ENCODE measurements at places on chromosomes 5 and 9.

DNA sequence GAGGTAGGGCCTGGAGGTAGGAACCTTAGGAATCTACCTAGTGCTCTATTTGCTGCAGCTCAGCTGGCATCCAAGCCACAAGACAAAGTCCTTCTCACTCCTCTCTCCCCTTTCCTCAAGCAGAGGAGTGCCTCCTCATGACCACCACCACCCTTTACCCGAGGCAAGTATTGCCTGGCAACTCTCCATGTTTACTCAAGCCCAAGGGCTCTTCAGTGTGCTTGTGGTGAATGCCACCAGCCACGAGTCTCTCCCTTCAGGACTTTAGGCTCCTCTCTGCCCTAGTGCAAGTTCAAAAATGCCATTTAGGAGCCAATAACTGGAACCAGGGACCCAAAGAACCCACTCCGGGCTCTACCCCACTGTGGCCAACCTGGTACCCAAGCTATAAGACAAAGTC lies 514.5 kb upstream of the RGMB start:
- DNase-seq = no peak

DNA sequence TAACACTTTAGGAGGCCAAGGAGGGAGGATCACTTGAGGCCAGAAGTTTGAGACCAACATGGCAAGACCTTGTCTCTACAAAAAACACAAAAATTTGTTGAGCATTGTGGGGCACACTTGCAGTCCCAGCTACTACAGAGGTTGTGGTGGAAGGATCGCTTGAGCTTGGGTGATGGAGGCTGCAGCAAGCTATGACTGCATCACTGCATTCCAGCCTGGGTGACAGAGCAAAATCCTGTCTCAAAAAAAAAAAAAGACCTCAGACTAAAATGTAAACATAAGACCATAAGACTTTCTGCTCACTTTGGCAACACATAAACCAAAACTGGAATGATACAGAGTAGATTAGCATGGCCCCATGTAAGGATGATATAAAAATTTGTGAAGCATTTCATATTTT lies 24.6 kb upstream of the NANS start:
- no peak for DNase-seq

DNA sequence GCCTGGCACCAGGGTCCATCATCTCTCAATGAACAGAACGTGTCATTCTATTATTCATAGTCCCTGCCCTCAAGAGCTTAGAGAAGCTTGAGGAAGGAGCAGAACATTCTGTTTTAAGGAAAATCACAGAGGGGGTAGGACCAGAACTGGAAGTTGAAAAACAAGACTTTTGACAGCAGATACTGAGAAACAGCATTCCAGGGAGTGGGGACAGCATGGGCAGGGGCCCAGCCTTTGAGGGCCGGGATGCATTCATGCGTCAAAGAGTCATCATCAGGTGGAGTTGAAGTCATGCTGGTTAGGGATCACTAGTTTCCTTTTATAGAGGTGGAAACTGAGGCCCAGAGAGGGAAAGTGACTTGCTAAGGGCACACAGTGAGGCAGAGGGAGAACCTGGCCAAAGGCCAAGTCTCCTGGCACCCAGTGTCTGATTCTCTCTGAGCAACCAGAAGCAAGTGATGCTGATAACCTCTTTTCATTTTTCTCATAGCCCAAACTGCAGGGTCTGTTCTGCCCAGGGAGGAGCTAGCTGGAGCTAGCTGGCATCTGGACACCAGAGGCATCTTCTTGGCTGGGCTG lies 41.5 kb upstream of the STXBP1 start:
- no peak for DNase-seq

DNA sequence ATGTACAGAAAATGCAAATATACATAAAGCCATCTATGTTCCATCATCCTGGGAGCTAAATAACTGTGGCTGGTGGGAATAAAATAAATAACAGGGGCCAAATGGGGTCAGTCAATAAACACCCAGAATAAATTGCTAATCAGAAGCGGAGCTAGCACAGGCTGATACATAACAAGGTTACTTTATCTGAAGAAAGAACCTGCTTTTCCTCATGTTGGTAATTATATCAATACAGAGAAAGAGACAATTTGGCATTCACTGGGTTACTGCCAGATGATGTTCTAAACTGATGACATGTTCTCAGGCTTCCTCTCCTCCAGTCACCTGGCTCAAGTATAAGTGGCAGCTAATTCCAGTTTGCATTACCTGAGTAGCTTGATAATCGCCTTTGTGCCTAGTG lies 144.9 kb upstream of the CD180 start:
- no peak for DNase-seq

DNA sequence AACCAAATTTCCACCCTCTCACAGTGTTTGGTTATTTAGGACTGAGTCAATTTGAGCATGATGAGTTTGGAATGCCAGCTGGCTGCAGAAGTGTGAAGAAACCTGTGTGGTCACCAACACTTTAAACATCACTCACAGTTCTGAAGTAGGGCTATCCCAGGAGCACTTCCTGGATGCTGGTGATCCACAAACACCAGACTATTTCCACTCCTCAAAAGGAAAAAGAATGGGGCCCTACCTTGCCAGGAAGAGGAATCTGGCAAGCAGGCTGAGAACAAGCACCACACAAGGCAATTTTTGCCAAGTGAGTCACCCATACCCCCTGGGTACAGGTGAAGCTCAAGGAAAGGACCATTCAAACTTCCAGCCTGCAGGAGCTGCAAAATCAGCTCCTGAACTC lies 294.2 kb upstream of the PTGER4 start:
- DNase-seq = no peak

GRCh38 chr5:95382801-95383200 lies 8.4 kb upstream of the FAM81B start:
- DNase-seq = no peak

GRCh38 chr5:163190784-163191183 lies 246.6 kb upstream of the CCNG1 start:
- no peak for DNase-seq

GRCh38 chr9:6460189-6460768 lies 47.3 kb downstream of the UHRF2 start:
- DNase-seq = no peak

DNA sequence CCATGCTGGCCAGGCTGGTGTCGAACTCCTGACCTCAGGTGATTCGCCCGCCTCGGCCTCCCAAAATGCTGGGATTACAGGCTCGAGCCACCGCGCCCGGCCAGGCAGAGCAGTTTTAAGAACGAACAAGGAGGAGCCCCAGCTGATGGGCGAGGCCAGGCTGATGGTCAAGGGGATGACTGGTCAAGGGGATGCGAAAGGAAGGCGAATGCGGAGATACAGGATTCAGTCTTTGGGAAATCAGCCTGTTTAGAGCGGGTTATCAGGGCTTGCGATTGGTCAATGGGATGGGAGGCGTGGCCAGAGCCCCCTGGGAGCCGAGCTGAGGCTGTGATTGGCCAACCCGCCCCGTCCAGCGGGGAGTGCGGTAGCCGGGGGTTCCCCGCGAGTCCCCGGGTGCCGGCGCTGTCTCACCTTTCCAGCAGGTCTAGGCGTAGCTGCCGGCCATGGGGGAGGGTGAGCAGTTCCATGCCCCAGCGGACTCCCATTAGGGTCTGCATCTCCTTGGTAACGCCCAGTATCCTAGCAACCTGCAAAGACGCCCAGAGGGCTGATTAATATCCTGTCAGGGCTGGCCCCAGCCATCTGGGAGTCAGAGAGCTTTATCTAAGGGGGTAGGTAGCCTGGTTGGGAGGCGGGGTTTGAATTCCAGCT lies 7.5 kb upstream of the TOR2A start:
- DNase-seq = no peak

GRCh38 chr9:88992556-88992955 lies 1.3 kb downstream of the S1PR3 start:
- DNase-seq = no peak

GRCh38 chr5:179381691-179382090 lies 36.4 kb upstream of the ADAMTS2 start:
- no peak for DNase-seq

GRCh38 chr5:756865-757345 lies 27.6 kb downstream of the ZDHHC11B start:
- no peak for DNase-seq

DNA sequence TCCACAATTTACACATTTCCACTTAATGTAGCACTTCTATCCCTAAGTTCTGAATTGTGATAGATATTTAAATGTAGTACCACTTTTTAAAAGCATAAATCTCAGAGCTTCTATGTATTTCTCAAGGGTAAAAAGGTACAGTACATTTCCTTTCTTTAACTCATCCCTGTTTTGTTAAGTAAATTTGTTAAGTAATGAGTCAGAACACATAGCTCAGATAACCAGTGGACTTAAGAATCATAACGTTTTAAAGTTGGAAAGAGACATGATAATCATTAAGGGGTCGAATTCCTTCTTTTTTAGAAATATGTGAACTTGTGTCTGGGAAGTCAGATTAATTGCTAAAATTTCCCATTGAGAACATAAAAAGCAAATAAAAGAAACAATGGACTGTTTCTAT lies 810.2 kb upstream of the NUDT12 start:
- DNase-seq = no peak

- no peak for DNase-seq
Observed at GRCh38 chr5:178212241-178213002, 8.1 kb downstream of the HNRNPAB start.

DNA sequence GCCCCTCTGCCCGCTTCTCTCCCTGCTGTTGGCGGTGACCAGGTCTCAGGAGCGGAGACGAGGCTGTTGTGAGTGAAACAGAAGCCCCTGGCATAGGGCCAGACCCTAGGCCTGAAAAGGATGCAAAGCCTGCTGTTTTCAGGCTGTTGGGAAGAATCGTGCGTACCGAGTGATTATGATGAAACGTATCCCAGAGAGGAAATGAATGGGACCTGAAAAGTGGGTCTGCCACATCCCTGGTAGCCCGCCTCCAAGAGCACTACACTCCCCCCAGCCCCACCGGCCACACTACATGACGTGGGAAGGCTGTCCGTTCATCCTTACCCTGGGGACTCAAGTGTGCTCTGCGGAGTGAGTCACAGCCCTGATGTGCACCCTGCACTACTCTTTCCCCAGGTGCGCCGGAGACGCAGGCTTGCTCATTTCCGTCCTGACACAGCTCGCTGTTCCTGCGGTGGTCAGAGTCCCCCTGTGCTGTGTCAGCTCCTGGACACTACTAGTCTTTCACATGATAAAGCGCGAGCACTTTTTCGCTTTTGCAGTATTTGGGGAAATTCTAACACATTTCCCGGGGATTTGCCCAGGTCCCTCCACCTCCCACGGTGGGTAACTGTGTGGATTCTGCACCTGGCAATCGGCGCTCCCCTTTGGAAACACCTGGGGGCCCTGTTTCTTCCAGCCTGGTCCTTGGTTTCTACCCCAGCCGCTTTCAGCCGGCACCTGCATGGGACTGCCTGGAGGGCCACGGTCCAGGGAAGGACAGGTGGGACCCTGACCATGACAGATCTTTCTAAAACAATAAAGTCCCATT lies 91.5 kb downstream of the ANKRD33B start:
- no peak for DNase-seq

GRCh38 chr5:139481580-139482049 lies 943 bp downstream of the STING1 start:
- DNase-seq = no peak

DNA sequence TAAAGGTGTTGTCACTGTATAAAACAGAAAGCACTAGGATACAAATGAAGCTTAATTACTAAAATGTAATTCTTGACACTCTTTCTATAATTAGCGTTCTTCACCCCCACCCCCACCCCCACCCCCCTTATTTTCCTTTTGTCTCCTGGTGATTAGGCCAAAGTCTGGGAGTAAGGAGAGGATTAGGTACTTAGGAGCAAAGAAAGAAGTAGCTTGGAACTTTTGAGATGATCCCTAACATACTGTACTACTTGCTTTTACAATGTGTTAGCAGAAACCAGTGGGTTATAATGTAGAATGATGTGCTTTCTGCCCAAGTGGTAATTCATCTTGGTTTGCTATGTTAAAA lies 43.8 kb downstream of the NDFIP1 start:
- no peak for DNase-seq

GRCh38 chr5:61327760-61328753 lies 4.0 kb upstream of the ZSWIM6 start:
- no peak for DNase-seq

GRCh38 chr9:33082538-33083326 lies 6.3 kb upstream of the SMU1 start:
- no peak for DNase-seq

GRCh38 chr5:133357758-133358157 lies 254.6 kb downstream of the FSTL4 start:
- DNase-seq = no peak

GRCh38 chr5:167851416-167851815 lies 440.0 kb upstream of the WWC1 start:
- DNase-seq = no peak

GRCh38 chr5:27705661-27706060 lies 667.3 kb upstream of the CDH9 start:
- DNase-seq = no peak

DNA sequence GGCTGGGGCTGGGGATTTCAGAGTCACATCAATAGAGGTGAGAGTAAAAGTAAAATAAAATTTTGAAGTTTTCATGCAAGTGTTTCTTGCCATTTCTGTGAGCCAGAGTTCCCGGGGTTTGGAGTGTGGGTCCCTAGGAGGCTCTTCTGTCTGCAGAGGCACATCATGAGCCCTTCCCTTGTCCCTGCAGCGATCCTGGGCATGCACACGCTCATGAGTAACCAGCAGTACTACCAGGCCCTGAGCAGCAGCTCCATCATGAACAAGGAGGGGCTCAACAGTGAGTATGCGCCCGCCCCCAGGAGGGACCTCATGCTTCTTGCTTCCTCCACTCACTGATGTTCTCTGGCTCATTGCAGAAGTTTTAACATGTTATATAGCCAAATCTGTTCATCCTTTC lies 61.1 kb downstream of the TMOD1 start:
- no peak for DNase-seq

DNA sequence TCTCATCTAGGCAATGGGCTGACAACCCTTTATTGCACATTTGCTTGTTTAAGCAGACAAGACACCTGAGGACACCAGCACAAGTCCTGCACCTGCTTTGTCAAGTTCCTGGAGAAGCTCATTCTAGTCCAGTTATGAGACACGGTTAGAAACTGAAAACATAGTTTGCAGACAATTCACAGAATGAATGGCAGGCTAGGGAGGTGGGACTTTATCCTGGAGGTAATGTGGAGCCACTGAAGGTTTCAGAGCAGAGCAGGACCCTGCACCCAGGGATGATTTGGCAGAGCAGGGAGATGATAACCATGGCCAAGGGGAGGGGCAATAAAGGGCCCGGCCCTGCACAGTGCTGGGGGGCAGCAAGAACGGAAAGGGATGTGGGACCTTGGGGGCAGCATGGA lies 50.7 kb upstream of the SLC25A51 start:
- no peak for DNase-seq

GRCh38 chr9:97933297-97933998 lies 4.5 kb downstream of the HEMGN start:
- no peak for DNase-seq
